ENCODE measurements at places on chromosomes 3 and 15.
A peak's percentile ranks its signal among the peaks of the same experiment; 100 is the strongest.

GRCh38 chr3:101091489-101091888 is 98.3 kb upstream of the ABI3BP start:
- DNase-seq: no peak

GRCh38 chr3:115693868-115694267 is 70.6 kb downstream of the GAP43 start:
- DNase-seq: no peak

GRCh38 chr3:4838621-4839022 is 140.6 kb upstream of the BHLHE40 start:
- no peak for DNase-seq

DNA sequence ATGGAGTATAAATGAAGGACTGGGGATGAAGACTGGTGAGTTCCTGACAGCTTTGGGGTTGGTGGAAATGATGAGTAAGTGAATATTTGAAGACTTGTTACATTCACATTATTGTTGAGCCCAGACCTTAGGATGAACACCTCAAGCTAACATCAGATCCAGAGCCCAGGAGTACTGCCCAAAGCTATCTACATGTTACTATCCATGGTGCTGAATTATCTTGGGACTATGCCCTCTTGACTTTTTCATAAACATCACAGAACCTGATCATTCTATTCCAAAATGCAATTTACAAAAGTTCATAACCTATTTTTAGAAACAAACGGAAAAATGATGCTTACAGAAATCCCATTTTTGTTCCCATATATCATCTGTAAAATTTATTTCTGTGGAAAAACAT is 613.3 kb downstream of the TUSC7 start:
- DNase-seq: peak; percentile 2

GRCh38 chr3:33363113-33363800 is 76.9 kb downstream of the UBP1 start:
- DNase-seq: no peak
